Activated T-helper 2 cell treated with anti-CD3 and anti-CD28 coated beads, Interferon-gamma antibody, Interleukin-2, Interleukin-4, amounts not matched to agents 10 μg/mL and 5 μg/mL and 100 μg/mL, durations not matched to agents 14 hours and 24 hours and 36 hours (primary cell): ENCODE measurements at places on chromosomes 16 and 17. TPM values are rescaled to one million over a fixed set of nuclear protein-coding genes. Genes with fewer than 3 reads are reported as not detected.
A peak's percentile ranks its signal among the peaks of the same experiment; 100 is the strongest.

DNA sequence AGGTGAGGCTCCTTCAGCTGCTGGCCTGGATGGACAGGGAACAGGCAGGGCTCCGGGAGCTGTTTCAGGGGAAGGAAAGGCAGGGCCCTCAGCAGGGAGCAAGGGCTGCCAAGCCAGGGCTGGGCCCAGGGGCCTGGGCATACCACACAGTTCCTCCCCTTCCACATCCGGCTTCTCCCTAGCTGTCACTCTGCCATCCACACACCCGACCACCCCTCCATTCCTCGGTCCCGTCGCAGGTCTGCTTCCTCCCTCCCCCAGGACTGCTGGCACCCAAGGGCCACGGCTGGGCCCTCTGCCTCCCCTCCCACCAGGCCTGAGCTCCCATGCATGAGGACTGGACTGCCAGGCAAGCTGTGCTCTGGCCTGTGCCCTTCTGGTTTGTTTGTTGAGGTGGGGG is 24.0 kb downstream of the CDIP1 start:
- no peak for DNase-seq

- DNase-seq: peak; percentile 82
Observed at GRCh38 chr17:57255776-57256681, at the start of gene MSI2. Gene MSI2, plus strand, starts transcription at chr17:57256523. Its CDS starts 220 bp downstream, at chr17:57256743.

ABCC11 gene
- 0.05 and 0.09 TPM in 2 replicates for total RNA-seq

KRTAP9-8 gene
- total RNA-seq: not detected in 2 replicates

DNA sequence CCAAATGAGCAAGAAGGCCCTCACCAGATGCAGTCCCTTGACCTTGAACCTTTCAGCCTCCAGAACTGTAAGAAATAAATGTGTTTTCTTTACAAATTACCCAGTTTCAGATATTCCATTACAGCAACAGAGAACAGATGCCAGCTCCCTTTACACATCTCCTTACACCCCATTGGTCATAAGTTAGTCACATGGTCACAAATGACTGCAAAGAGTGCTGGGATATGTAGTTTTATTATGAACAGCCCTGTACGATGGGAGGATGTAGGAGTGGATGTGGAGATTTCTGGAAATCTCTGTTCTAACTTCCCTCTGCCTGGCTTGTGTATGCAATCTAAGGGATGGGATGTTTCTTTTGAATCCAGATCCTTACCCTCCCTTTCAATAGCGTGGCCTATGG is 13.3 kb upstream of the RPL38 start:
- DNase-seq: no peak

DNA sequence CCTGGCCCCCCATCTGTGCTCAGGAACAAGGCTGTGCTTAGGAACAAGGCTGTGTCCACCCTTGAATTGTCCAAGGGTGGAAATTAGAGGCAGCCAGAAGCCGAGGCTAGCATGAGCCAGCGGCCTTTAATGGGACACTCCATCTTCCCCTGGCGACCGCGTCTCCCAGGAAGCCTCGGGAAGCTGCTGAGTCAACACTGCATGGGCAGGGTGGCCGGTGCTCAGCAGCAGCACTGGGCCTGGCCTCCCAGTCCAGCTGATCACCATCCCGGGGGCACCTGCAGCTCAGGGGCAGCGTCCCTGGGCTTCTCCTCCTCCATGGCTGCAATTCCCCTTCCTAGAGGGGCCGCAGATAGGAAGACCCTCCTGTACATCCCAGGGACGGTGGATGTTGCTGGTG is 180.8 kb downstream of the ENGASE start:
- DNase-seq: no peak

IL34 gene
- 0.28 TPM in 1 of 2 replicates, not detected in the other for total RNA-seq

- no peak for DNase-seq
Observed at GRCh38 chr17:3665834-3666233, 2.5 kb downstream of the TAX1BP3 start.

- DNase-seq: no peak
Observed at GRCh38 chr17:21592774-21593173, 99.5 kb upstream of the KCNJ18 start.

GRCh38 chr16:398561-399339 is 1.8 kb downstream of the NME4 start:
- no peak for DNase-seq

PLA2G15 gene
- 9.0 and 10.3 TPM in 2 replicates for total RNA-seq

DNA sequence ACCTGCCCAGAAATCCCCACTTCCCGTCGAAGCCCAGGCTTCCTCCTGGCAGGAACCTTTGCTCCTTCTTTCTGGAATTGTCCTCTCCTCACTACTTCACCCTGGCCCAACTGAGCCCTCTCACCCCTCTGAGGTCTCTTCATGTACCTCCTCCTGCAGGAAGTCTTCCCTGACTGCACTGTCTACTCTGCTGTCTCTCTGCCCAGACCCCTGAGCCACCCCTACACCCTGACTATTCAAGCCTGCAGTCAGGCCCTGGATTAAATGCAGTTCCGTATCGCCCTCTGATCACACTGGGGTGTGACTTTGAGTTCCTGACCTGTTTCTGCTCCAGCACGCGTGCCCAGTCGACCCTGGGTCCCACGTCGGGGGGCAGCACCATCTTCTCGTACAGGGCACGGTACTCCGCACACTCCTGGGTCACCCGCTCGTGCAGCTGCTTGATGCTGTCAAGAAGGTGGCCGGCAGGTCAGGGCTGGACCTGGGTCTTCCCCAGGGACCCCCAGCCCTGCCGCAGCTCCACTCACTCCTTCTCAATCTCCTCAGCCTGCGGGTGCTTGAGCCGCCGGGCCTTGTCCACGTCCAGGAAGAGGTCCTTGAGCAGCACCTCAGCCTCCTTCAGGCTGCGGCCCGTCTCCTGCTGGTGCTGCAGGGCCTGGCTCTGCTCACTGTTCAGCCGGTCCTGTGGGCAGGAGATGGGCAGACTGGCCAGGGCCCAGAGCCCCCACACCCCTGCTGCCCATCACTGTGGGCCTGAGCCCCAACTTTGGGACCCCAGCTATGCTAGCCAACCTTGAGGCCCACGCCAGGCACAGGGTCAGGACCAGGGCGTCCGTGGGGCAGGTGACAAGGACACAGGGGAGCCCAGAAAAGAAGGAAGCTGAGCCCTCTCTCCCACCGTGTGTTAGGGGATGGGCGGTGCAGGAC is 3.9 kb downstream of the EVPL start:
- DNase-seq: no peak

- no peak for DNase-seq
Observed at GRCh38 chr16:2159175-2159838, 3.7 kb downstream of the TRAF7 start.

NACA2 gene
- not detected in 2 replicates for total RNA-seq

DNA sequence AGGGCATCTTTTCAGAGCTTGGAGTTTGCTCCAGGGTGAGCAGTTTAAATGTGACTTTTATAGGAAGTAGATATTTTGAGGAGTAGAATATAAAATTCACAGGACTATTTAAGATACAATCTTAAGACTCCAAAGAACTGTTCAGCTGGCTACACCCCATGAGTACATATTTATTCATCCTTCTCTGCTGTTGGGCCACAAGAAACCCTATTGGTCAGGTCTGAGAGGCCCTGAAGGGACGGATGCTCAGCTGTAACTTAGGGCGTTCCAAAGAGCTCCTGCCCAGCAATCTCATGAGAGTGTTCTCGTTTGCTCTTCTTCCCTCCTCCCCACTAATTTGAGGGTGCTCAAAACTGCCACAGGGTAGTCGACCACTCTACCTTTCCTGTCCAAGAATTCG is 7.3 kb downstream of the ST6GALNAC2 start:
- DNase-seq: no peak

GRCh38 chr16:28607116-28607623 is 2.7 kb downstream of the SULT1A1 start:
- no peak for DNase-seq
